CD4-positive, alpha-beta T cell treated with Interleukin-17A for 1 hour (primary cell): ENCODE measurements at places on chromosomes 5 and 9.

DNA sequence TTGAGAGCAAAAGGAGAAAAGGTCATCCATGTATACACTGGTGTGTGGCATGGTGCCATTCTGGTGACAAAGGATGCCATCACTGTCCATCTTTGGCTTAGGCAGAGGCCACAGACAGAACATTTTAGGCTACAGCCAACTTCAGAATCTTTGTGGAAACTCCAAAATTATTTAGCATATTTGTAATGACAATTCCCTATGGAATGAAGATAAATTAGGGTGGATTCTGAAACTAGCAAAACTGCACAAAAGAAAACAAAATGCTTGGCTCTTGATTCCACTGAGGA, 92.5 kb downstream of the FBXW11 start:
- DNase-seq = no peak

- peak; percentile 47 for DNase-seq
These were observed 115.8 kb downstream of the EMB start for GRCh38 chr5:50325237-50325832.

GRCh38 chr5:132054697-132055440, 5.6 kb upstream of the IL3 start:
- DNase-seq = no peak

DNA sequence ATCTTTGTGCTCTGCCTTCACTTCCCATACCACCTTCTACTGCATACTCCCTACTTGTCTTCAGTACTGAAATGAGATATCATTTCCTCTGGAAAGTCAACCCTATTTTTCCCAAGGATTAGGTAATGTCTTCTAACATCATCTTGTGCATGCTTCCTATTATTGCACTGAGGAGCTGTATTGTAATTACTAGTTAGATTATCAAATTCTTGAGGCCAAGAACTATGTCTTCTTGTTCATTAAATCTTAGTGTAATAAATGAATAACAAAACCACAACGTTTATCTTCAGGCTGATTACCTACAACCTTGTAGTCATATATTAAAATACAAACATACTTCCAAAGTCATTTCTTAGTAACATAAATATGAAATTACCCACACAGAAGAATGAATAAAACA, 87.9 kb upstream of the POU5F2 start:
- no peak for DNase-seq

GRCh38 chr5:150112201-150113046, 26.1 kb upstream of the CSF1R start:
- no peak for DNase-seq

DNA sequence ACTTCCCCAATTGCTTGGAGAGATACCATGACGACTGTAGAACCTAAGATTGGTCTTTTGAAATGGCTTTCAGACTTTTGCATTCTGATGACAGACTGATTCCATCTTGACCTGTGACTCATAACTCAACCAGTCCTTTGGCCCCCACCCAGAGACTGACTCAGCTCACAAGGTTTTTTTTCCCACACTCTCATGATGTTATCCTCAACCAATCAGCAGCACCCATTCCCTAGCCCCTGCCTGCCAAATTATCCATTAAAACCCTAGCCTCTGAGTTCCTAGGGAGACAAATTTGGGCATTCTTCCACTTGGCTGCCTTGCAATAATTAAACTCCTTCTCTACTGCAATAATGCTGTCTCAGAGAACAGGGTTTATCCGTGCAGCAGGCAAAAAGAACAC, 1263.3 kb upstream of the CDH9 start:
- DNase-seq = no peak

DNA sequence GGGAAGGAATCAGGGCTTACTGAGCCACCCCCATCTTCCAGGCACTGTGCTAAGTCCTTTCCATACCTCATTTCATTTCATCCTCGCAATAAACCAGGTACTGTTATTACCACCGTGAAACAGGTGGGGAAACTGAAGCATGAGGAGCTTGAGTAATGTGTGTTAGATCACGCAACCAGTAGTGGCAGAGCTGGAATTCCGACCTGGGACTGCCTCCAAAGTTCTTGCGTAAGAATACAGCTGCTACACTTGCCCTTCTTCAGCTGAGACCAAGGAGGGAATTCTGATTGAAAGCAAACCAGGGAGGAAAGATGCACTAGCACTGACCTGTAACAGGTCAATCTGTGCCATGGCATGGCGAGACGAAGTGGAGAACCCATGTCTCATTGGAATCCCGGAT, 113.4 kb upstream of the MSX2 start:
- no peak for DNase-seq

- DNase-seq = no peak
These were observed 41.9 kb downstream of the LURAP1L start for GRCh38 chr9:12816656-12817101.

DNA sequence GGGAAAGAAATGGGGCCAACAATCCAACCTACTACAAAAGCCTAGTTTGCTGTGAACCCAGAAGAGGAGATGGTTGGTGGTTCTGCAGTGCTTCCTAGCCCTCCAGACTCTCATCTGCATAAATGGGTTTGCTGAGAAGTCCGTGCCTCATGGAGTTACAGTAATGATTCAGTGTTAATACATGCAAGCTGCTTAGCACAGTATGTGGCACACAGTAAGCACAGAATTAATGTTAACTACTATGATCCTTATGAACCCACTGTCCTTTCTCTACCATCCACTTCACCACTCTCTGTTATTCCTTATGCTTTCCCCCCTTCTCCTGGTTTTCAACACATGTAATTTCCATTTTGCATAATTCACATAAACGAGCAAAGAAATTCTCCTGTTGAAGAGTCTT, 100.0 kb downstream of the ACTBL2 start:
- DNase-seq = no peak

- DNase-seq = no peak
These were observed 444.0 kb upstream of the PTGER4 start for GRCh38 chr5:40235471-40236400.

DNA sequence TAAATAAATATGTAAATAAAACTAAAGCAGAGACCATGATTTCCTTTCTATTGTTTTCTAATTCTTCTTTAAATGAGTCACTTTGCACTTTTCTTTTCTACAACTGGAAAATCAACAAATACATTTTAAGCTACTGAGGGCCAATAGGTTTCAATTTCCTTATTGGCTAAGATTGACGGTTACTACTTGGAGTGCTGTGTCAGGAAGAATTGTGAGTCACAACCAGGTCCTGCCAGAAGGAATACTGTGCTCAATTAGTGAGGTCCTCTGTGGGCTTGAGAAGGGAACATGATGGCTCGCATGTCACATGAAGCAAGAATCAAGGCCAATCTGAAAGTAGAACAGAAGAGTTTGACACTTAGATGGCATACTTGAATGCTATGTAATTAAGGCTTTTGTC, 110.8 kb downstream of the HMHB1 start:
- no peak for DNase-seq

- DNase-seq = no peak
These were observed 39.3 kb downstream of the B4GALT1 start for GRCh38 chr9:33127881-33128280.

- no peak for DNase-seq
These were observed 41.6 kb upstream of the POU5F2 start for GRCh38 chr5:93782978-93783377.

DNA sequence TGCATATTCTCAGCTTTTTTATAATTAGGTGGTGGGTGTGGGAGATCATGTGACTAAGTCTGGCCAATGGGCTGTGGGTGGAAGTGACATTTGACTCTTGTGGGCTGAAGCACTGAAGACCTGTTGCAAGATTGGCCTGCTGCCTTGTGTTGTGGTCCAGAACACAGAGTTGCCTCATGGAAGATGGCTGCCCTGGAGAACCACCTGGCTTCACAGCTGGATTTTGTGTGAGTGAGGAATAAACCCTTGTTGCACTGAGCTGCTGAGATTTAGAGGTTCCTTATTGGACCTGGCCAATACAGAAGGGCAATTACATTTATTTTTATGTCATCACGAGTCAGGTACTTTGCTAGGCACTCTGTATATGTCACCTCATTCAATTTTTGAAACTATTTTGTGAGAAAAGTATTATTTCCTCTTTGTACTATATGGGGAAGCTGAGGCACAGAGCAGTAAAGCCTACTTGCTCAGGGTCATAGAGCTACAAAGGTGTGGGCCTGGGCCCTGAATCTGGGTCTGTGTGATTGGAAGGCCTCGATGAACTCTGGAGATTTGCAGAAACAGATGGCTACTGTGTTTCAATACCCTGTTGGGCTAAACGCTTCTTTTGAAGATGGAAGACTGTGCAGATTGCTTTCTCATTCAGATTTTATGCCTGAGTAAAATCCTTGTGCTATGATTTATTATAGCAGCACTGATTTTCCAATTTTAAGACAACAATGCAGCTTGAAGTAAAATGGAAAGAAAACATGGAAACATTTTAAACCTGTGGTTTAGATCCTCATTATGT, 71.2 kb upstream of the TBC1D2 start:
- DNase-seq = no peak

GRCh38 chr5:41863871-41864486, 6.2 kb downstream of the OXCT1 start:
- no peak for DNase-seq

- no peak for DNase-seq
These were observed 38.2 kb upstream of the TEX48 start for GRCh38 chr9:114720086-114720676.

DNA sequence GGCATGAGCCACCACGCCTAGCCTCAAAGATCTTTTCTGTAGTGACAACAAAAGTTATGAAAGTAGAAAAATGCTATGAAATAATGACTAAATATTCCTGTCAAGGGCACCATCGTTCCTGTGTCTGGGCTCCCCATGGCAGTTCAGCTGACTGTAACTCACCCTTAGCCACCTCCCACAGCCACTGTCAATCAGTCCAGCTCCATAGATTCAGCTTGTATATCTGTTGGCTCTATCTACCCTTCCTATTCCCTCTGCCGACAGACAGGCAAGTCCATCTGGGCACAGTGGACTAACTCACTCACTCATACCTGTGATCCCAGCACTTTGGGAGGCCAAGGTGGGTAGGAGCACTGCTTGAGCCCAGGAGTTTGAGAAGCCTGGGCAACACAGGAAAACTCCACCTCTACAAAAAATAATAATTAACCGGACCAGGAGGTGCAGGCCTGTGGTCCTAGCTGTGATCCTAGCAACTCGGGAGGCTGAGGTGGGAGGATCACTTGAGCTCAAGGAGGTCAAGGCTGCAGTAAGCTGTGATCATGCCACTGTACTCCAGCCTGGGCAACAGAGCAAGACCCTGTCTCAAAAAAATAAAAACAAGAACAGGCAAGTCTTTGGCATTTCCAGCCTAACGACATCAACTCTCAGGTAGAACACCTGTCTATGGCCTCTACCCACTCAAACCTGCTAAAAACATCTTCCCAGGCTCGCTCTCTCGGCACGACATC, 6.2 kb downstream of the CAMSAP1 start:
- no peak for DNase-seq

GRCh38 chr5:94746731-94747124, 128.3 kb downstream of the SLF1 start:
- DNase-seq = no peak

GRCh38 chr5:39302472-39302871, 61.8 kb downstream of the C9 start:
- DNase-seq = no peak
